Pancreas (tissue), 10 donors: ENCODE measurements at places on chromosomes 2 and 18.
A peak's percentile ranks its signal among the peaks of the same experiment; 100 is the strongest.

DNA sequence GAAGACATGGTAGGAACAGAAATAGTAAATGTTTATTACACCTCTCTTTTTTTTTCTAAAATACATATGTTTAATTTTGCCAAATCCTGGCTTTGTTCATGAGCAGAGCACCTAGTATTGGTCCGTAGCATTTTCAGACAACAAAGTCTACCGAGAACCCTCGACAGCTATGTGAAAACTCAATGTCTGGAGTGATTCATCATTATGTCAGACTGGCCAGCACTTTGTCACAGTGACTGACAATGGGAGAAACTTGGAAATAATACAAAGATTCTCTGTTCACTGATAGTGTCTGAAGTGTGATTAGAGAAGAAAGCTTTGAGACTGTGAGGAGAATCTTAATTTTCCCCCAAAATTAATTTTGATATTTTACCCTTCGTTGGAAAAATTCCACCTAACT is 143.0 kb downstream of the HNMT start:
- no peak for DNase-seq

- DNase-seq, result no peak
Observed at GRCh38 chr2:127860130-127860529, 2.2 kb upstream of the POLR2D start.

DNA sequence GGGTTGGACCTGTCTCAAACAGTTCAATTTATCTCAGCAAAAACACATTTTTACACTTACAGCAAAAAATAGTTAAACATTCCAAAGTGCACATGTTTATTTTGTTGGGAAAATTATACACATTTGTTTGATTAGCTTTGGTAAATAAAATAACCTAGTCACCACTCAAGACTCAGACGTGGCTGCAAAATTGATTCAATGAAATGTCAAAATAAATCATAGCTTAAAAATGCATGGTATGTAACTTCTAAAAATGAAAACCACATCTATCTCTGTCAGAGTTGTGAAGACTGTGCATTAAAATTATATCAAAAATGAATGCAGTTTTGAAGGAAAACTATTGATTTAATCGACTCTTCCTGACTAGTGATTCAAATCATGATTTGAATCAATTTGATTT is 56.7 kb downstream of the GALNT14 start:
- DNase-seq, result no peak

- DNase-seq, result no peak
Observed at GRCh38 chr2:239868556-239869181, 156.5 kb downstream of the NDUFA10 start.

DNA sequence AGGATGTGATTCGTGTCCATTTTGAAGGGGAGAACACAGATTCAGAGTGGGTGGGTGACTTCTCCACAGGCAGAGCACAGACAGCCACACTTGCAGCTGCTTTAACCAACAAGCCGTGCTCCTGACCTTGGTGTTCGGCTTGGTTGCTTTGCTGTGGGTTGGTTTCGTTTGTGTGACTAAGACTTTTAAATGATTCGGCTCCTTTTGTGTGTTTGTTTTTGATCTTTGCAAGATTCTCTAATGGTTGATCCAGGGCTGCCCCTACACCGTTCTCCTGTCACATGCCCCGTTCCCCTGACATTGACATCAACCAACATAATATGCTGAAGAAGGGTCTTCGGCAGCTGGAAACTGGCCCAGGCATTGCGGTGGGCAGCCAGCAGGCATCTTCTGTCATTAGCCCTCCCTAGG is 95.9 kb upstream of the MBOAT2 start:
- no peak for DNase-seq

DNA sequence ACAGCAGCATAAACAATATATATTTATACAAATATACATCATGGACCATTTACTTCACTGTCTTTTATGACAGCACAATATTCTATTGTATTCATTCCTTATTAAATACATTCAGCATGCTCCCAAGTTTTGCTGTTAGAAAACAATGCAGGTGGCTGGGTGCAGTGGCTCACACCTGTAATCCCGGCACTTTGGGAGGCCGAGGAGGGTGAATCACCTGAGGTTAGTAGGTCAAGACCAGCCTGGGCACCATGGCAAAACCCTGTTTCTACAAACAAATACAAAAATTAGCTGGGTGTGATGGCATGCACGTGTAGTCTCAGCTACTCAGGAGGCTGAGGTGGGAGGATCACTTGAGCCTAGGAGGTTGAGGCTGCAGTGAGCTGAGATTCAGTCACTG is 39.0 kb downstream of the NPC1 start:
- DNase-seq, result no peak

DNA sequence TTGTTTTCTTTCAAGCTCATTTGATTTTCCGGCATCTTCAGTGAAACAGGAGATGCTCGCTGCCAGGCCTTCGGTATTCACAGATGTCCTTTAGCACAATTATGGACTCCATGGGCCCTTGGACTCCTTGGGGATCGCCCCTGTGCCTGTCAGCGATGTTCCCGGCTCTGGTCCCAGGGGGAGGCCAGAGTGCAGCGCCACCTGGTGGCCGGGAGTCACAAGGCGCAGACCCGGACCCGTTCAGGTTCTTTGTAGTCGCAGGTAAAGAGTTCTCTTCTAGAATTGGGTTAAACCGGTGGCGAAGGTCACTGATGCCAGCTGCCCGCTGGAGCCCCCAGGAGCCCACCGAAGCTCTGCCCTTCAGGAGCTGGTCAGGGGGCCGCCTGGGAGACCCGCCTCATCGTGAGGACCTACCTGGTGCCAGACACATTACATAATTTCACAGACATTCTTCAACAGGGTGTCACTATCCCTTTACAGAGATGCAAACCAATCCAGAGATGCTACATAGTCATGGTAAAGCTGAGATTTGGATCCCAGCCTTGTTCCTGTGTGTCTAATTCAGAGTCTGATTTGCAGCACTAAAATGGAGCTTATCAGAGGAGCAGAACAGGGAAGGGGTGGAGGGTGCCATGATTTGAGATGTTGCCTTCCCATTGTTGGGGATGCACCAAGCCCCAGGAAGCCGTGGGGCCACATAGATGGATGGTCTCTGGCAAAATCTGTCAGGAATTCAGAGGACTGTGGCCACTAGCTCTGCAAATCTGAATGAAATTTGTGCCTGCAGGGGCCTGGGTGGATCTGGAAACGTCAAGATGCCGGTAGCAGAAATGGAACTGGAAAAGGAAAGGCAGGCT is 6.0 kb upstream of the INPP5D start:
- DNase-seq, result peak; percentile 92

- DNase-seq, result no peak
Observed at GRCh38 chr2:117760916-117761315, 53.6 kb upstream of the DDX18 start.

GRCh38 chr2:173412628-173413027 is 58.0 kb downstream of the CDCA7 start:
- no peak for DNase-seq

DNA sequence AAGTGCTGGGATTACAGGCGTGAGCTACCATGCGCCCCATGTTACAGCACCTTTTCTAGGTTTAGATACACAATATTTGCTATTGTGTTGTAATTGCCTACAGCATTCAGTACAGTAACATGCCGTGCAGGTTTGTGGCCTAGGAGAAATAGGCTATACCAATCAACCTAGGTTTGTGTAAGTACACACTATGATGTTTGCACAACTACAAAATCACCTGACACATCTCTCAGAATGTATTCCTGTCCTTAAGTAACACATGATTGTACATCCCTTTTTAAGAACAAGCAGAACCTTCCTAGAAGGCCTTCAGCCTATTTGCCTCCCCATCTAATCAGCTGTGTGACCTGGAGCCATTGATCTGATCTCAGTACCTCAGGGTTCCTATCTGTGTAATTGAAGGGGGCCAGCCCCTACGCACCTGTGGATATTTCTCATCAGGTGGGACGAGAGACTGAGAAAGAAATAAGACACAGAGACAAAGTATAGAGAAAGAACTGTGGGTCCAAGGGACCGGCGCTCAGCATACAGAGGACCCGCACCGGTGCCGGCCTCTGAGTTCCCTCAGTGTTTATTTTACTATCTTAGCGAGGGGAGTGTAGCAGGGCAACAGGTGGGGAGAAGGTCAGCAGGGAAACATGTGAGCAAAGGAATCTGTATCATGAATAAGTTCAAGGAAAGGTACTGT is 18.7 kb upstream of the TMBIM1 start:
- DNase-seq, result no peak

GRCh38 chr2:129812071-129812470 is 167.4 kb upstream of the RAB6C start:
- no peak for DNase-seq

GRCh38 chr18:22391407-22392345 is 26.0 kb downstream of the CTAGE1 start:
- DNase-seq, result no peak

DNA sequence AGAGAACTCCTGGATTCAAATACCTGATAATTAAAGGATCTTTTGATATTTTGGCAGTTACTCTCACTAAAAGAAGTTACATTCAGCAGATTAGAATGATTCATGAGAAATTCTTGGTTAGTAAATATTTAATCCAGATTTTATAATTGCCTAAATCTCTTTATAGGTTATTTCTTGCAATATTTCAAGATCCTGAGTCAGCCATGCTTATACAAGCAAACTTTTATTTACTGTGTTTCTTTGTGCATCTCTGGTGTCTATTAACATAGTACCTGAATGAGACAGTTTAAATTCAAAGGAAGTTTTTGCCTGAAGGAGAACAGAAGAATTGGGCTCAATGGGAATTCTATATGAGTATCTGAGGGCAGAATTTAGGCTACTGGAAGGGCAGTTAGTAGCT is 249.3 kb downstream of the ERBB4 start:
- DNase-seq, result no peak

- no peak for DNase-seq
Observed at GRCh38 chr2:102297891-102298290, 13.5 kb upstream of the IL1RL1 start.

GRCh38 chr18:21273568-21273967 is 31.5 kb downstream of the GREB1L start:
- DNase-seq, result no peak

GRCh38 chr2:29747786-29748470 is 173.5 kb downstream of the ALK start:
- DNase-seq, result no peak

DNA sequence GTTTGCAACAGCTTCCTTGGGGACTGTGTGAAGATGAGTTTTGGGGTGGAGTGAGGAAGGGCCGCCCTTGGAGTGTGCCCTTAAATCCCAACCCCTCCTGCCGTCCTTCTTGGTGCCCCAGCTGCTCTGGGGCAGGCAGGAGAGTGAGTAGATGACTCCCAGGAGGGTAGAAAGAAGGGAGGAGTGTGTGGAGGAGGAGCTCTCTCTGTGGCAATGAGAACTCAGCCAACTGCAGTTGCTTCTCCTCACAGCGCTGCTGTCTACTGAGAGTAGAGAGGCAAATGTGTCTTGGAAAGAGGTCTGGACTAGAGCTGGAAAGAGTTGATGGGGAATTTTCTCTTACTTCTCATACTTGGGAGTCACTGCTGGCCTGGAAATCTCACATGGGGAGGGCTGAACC is 21.8 kb upstream of the SIX2 start:
- no peak for DNase-seq

- DNase-seq, result peak; percentile 6
Observed at GRCh38 chr18:44452346-44452745, 228.3 kb upstream of the SETBP1 start.

GRCh38 chr2:17752892-17753802 is 463 bp downstream of the SMC6 start:
- DNase-seq, result peak; percentile 63

GRCh38 chr2:231613331-231613662 is 20.6 kb downstream of the TEX44 start:
- DNase-seq, result peak; percentile 77

- no peak for DNase-seq
Observed at GRCh38 chr2:80053522-80054345, 250.8 kb downstream of the LRRTM1 start.

- DNase-seq, result peak; percentile 69
Observed at GRCh38 chr2:24721470-24721869, 71.7 kb downstream of the PTRHD1 start.

DNA sequence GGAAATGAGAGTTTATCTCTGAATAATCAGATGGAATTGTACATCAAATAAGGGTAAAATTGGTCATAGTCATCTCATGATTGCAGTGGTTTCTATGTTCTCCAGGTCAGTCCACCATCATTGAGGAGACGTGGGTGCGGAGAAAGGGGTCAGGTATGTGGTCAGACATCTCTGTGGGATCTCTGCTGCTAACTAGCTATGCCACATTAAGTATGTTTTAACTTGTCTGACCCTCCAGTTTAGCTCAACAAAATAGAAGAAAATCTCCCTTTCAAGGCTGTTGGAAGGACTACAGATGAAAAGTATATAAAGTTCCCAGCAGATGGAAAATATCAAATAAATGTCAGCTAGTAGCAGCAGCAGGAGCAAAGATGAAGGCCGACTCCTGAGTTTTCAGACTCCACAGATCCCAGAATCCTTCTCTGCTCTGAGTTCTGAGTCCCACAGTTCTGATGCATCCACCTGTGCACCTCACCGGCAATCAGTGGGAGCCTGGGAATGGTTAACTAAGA is 106.6 kb upstream of the CYP1B1 start:
- DNase-seq, result no peak

GRCh38 chr18:73119574-73119973 is 251.8 kb upstream of the NETO1 start:
- no peak for DNase-seq

DNA sequence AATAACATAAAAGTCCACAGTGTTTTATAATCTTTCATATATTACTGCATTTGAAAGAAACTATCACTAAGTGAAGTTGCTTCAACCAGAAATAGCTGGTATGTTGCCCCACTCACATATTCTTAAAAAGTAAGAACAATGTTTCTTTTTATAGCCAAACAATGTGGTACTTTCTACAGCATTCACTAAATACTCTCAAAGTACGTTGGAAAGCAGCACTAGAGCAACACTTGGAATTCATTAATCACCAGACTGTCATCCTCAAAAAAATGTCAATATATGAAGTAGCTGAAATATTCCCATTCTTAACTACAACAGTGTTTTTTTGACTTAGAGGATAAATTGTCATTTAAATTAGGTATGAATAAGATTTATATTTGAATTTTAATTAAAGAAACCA is 32.8 kb downstream of the COBLL1 start:
- no peak for DNase-seq

DNA sequence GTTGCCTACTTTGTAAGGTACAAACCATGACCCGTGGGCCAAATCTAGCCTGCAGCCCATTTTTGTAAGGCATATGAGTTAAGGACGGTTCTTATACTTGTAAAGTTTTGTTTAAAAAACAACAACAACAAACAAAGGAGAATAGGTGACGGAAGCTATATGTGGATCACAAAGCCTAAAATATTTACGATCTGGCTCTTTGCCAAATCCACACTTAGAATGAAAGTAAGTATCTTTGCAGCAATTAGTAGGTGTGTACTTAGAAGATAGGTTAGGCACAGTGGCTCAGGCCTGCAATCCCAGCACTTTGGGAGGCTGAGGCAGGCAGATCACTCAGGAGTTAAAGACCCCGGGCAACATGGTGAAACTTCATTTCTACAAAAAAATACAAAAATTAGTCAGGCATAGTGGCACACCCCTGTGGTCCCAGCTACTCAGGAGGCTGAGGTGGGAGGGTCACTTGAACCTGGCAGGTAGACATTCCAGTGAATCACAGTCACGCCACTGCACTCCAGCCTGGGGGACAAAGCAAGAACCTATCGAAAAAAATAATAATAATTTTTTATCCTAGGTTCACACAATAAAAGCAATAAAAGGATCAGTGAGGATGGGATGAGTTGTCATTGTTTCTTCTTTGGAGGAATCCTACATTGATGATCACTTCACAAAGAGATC is 57.8 kb upstream of the CTAGE1 start:
- no peak for DNase-seq
